ENCODE measurements at places on chromosomes 16 and 17.

DNA sequence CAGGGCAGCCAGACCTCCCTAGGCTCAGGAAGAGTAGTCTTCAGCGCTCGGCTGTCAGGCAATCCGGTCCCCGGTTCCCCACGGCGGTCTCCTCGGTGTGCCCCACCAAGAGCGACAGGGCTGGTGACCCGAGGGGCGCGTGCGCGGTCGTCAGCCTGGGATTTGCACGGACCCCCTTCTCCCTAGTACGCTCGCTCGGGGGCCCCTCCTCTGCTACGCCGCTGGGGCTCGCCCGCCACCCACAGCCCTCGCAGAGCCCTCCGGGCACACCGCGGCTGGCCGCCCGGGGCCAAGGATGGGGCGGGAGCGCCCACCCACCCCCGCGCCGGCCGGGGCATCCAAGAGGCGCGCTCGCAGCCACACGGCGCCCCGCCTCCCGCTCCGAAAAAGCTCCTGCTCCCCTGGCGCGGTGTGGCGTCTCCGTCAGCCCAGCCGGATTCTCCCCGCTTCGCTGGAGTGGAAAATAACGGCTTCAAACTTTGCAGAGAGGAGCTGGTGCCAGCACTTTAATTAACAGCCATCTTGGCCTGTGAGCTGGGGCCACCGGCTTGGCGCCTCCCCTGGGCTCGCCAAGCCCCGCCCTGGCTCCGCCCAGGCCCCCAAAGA is 2.1 kb upstream of the C1QL1 start:
- DNase-seq = no peak

DNA sequence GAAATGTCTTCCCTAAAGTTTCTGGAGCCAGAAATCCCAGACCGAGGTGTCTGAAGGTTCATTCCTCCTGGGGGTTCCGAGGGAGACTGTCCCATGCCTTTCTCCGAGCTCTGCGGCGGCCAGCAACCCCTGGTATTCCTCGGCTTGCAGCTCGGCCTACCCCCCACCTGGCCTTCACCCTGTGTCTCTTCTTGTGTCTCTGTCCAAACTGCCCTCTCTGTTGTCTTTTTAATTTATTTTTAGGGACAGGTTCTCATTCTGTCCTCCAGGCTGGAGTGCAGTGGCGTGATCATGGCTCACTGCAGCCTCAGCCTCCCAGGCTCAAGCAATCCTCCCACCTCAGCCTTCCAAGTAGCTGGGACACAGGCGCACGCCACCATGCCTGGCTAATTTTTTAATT is 211.7 kb downstream of the SEC14L1 start:
- DNase-seq = peak; percentile 41

- DNase-seq = no peak
These were observed 682.1 kb upstream of the SOX9 start for GRCh38 chr17:71438631-71439146.

- DNase-seq = no peak
These were observed 8.5 kb downstream of the PLA2G15 start for GRCh38 chr16:68253721-68254120.

DNA sequence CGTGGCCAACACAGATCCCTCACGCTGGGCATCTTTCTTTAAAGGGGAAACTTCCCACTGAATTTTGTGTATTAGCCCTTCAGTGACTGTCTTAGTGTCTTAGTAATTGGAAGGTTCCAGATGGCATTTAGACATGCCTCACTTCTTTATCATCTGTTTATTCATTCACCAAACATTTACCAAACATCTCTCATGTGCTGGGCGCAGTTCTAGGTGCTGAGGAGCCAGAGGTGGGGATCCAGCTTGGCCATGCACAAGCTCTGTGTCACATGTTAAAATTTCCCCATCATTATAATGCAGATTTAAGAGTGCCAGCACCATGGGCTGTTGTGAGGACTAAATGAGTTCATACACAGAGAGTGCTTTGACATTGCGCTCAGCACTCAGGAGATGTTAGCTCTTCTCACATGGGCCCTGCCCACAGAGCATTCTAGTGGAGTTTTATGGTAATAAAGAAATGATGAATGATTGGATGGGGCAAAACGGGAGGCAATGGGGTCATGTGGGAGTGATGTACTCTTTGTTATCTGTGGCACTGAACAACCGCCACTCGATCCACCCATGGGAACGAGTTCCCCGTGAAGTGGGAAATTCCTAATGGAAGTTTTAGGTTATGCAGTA is 119.7 kb downstream of the SNX29 start:
- no peak for DNase-seq

DNA sequence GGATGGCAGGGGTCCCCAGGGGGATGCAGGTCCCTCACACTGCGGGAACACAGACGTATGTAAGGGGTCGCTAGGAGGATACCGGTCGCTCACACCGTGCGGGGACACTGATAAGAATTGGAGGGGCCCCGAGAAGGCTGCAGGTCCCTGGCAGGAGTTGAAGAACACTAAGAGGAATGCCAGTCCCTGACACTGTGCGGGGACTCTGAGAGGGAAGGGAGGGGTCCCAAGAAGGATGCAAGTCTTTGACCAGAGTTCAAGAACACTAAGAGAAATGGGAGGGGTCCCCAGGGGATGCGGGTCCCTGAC is 510 bp downstream of the ERCC4 start:
- DNase-seq = no peak

GRCh38 chr17:76947309-76947708 is 79.1 kb downstream of the MGAT5B start:
- DNase-seq = no peak

DNA sequence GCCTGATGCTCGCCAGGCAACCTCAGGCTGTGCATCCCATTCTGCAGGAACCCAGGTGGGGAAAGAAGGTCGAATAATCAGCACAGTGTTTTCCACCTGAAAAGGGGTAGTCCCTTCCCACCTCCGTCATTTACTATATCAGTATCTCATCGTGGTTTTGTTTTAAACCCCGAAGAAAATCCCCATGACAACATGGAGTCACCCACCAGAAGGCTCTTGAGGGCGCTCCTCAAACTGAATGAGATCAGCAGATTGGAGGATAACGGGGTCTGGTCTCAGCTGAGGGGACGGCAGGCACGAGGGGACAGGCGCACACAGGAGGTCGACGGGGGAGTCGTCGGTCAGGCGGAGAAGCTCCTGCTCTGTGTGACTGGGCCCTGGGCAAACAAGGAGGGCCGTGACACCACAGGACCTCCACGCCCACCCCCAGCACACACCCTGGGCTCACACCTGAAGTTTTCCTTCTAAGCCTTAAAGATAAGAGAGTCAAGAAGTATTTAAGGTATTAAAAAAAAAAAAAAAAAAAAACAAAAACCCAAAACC is 44.2 kb downstream of the MARF1 start:
- no peak for DNase-seq

GRCh38 chr16:12876778-12877177 is 24.6 kb upstream of the SHISA9 start:
- no peak for DNase-seq

- DNase-seq = no peak
These were observed 4.8 kb upstream of the QPRT start for GRCh38 chr16:29674188-29674587.

DNA sequence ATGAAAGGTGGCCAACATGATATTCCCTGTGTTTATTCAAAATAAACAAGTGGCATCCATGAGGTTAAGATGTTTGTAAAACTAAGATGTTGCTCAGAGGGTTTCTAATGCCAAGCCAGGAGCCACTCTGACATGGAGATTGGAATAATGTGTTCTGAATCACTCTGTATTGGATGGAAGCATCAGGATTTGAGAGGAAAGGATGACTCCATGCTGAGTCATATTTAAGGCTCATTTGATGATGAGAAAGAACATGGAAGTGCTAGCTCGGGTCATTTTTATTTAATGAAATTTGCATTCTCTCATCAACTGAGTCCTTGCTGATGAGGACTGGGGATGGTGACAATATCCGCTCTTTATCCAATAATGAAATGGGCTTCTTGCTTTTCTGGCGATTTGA is 6.2 kb downstream of the VAT1L start:
- no peak for DNase-seq

- no peak for DNase-seq
These were observed 615.7 kb upstream of the SALL1 start for GRCh38 chr16:51766739-51767138.

DNA sequence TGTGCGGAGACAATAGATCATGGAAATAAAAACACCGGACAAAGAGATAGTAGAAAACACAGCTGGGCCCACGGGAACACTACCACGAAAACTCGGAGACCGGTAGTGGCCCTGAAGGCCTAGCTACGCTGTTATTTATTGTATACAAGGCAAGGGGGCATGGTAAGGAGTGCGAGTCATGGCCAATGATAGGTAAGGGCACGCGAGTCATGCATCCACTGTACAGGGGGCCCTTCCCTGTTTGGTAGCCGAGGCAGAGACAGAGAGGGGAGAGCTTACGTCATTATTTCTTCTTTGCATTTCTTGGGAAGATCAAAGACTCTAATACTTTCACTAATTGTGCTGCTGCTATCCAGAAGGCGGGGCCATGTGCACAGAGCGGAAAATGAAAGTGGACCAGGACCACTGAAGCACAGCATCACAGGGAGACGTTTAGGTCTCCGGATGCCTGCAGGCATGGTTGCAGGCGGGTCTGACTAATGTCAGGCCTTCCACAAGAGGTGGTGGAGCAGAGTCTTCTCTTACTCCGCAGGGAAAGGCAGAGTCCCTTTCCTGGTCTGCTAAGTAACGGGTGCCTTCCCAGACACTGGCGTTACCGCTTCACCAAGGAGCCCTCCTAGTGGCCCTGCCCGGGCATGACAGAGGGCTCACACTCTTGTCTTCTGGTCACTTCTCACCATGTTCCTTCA is 74.4 kb upstream of the ARL4D start:
- no peak for DNase-seq

GRCh38 chr16:11414815-11415775 is 69.8 kb downstream of the RMI2 start:
- DNase-seq = no peak

DNA sequence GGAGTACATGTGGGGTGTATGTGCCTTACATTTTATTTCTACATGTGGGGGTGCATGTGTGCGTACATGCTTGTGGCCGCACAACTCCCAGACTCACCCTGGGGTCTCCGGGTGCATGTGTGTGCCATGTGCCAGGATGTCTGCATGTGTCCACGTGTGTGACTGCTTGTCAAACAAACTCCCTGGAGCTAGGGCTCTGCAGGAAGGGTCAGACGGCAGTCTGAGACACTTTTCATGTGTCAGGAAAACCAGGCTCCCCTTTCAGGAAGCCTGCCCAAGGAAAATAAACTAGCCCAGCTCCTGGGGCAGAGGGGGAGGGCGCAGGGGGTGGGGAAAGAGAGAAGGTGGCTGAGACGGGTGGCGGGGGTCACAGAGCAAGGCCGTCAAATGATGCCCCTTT is 44.7 kb downstream of the FZD2 start:
- DNase-seq = no peak

GRCh38 chr16:30024451-30024850 is 1.5 kb downstream of the C16orf92 start:
- DNase-seq = no peak

- DNase-seq = no peak
These were observed 77.4 kb upstream of the CCL2 start for GRCh38 chr17:34177642-34178041.
